ENCODE measurements at places on chromosomes 7 and 10.

- DNase-seq = no peak
Measured at GRCh38 chr7:126690848-126691751, 561.6 kb downstream of the GRM8 start.

DNA sequence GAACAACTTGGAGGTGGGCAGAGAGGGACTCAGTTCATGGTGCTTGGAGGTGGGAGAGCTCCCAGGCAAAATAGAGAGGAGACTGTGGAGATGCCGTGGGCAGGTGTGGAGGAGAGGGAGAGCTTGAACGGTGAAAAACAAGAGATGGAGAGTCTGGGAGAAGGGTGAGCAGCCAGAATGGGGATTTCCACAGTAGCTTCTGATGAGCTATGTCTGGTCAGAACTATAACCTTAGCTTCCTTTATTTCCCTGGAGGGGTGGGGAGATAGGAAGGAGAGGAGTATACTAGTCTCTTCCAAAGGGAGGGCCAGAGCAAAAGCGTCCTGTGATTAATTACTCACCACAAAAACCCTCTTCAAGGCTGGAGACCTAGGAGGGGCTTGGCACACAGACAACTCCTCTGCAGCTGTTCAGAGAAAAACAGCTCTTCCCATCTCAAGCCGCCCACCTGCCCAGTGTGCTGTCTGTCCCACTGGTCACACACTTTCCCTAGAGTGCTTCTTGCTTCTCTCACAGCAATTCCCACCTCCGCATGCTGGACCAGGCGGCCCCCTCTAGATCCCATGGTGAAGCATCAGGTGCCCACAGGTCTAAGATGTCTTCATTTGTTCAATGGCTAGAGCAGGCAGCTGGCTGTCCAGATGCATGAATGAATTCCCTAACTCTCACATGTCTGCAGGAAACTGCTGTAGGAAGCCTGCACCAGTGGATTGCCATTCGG is 41.9 kb downstream of the TAS2R41 start:
- no peak for DNase-seq

GRCh38 chr10:74079028-74079935 is 71.3 kb downstream of the AP3M1 start:
- no peak for DNase-seq

DNA sequence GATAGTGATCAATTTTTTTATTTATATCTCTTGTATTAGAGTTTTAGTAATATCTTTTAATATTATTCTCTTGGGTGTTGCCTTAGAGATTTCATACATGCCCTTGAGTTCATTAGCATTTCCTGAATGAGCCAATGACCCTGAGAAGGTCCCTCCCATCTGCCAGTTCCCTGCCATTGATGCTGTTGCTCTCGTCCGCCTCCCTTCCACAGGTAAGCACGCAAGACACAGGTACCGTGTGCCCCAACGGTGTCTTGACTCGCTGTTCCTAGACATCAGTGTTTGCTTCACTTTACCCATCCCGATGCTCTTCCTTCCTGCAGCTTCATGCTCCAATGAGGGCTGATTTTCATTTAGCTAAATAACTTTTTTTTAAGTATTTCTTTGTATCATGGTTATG is 19.7 kb upstream of the PWWP2B start:
- no peak for DNase-seq

Data from Caco-2 (cell line).